Fibroblast of the aortic adventitia (primary cell): ENCODE measurements at places on chromosomes 2 and 18. TPM values are rescaled to one million over a fixed set of nuclear protein-coding genes. Genes with fewer than 3 reads are reported as not detected.

The GAD1 gene
- not detected in 2 replicates for total RNA-seq

The PID1 gene
- total RNA-seq = 0.57 and 13.0 TPM in 2 replicates

The ANKRD29 gene
- 6.1 and 17.4 TPM in 2 replicates for total RNA-seq

The ATP6V1B1 gene
- total RNA-seq = 0.09 and 0.57 TPM in 2 replicates

The ALKAL2 gene
- total RNA-seq = 1.3 TPM in 1 of 2 replicates, not detected in the other

The ICOS gene
- total RNA-seq = not detected in 2 replicates

The IER3IP1 gene
- 10.5 and 24.8 TPM in 2 replicates for total RNA-seq

DNA sequence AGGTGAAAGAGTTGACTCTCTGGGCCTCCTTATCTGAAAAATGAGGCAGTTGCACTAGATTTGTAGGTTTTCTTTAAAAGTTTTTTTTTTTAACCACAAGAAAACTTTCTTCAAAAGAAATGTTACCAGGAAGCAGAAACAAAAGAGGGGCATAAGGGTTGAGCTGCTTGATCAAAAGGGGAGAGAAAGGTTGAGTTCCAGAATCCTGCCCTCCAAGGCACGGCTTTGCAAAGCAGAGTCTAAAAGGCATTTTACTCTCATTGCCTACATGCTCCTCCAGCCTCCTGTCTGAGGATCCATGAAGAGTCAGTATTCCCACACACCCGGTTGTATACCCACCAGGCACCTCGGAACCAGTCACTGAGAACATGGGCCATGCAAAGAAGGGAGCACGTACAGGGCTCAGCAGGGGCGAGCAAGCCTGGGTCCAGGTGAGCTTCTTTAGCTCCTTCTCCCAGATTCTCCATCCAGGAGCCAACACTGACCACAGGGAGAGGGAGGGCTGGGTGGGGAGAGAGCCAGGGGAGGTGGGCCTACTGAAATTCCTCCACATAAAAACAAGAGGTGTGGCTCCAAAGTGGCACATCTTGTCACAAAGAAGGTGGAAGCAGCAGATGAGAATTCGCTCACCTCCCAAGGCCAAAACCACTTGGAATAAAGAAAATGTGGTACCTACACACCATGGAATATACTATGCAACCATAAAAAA is 116.0 kb upstream of the EPC2 start:
- DNase-seq = no peak

DNA sequence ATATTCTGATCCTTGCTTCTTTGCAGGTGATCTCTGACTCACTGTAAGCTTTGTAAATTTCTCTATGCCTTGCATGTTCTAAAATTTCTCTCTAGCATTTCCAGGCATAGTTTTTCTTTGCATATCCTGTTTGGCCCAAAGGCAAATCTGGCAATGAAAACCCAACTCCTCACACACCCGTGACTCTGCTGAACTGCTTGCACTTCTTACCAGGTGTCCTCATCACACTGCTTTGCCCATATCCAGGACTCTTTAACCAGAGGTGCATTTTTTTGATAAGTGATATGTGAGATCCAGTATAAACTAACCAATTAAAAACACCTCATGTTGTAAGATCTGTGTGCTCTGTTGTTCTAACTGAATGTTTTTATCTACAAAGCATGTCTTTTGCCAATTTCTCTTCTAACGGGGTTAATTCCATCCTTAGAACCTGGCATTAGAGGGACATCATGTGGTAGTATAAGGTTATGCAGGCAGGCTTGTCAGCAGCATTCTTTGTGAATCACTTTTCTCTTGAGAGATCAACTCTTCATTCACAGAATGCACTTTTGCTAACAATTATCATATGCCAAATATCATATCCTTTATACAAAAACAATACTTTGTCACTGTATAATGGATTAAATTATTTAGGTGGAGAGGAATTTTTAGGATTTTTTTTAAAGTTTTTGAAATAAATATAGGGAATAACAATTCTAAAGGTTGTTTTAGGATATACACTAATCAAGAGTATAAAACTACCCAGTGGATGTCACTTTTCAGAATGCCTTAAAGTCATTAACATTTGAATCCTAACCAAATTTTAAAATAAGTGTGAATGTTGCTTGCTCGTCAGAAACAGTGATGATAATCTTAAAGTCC is 20.8 kb upstream of the TMX3 start:
- DNase-seq = peak; percentile 87

GRCh38 chr18:36308711-36309435 is 11.4 kb downstream of the FHOD3 start:
- DNase-seq = no peak

- DNase-seq = no peak
These were observed 87.1 kb downstream of the TNS1 start for GRCh38 chr2:217915706-217916105.

GRCh38 chr2:7825591-7826312 is 856.1 kb upstream of the ID2 start:
- peak; percentile 44 for DNase-seq

GRCh38 chr2:189285349-189285748 is 105.8 kb upstream of the COL5A2 start:
- DNase-seq = no peak

GRCh38 chr18:58196164-58196563 is 152.1 kb downstream of the NEDD4L start:
- no peak for DNase-seq

DNA sequence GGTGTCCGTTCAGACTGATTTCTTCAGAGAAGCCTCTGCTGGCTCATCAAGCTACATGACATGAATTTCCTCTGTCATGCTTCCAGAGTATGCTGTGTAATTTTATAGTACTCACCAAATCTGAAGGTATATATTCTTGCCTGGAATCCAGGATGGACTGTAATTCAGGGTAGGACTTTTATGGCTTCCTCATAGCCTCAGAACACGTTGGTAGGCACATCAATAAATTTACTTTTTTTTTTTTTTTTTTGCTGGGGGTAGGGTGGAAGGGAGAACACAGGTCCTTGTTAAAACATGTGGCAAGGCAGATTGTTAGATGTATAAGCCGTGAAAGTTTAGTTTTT is 34.4 kb downstream of the MTA3 start:
- no peak for DNase-seq

DNA sequence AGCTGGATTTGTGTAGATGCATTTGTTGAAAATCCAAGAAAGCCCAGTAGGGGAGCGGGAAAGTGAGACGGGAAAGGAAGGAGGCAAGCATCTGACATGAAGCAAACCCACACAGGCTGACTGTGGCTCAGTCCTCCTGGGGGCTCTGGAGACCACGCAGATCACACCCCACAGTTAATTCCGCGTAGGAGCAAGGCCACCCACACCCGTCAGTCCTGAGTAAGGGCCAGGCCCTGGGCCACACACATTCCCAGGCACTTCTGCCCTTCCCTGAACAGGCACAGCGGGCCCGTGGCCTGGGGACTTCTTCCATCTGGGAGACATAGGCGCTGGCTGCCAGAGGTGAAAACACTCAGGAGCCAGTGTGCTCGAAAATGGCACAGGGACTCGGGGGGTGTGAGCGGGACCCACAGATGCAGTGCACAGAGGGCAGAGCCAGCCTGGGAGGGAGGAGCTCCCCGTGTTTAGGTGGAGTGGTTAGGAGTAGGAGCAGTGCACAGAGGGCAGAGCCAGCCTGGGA is 19.4 kb upstream of the PRLH start:
- DNase-seq = no peak

GRCh38 chr2:179274749-179275148 is 10.1 kb upstream of the SESTD1 start:
- no peak for DNase-seq

GRCh38 chr2:27261241-27261925 is 1.5 kb downstream of the SLC30A3 start:
- DNase-seq = no peak

GRCh38 chr2:129135017-129135416 is 816.3 kb upstream of the HS6ST1 start:
- no peak for DNase-seq
